LHCN-M2 (cell line): ENCODE measurements at places on chromosomes 2 and 18. TPM values are rescaled to one million over a fixed set of nuclear protein-coding genes. Genes with fewer than 3 reads are reported as not detected.

SKA1 gene
- 44.1 and 47.3 TPM in 2 replicates for total RNA-seq

HOXD12 gene
- total RNA-seq, result not detected in 2 replicates

ABCG8 gene
- not detected in 2 replicates for total RNA-seq

GRCh38 chr2:66442516-66443185, 7.7 kb downstream of the MEIS1 start:
- no peak for DNase-seq

DNA sequence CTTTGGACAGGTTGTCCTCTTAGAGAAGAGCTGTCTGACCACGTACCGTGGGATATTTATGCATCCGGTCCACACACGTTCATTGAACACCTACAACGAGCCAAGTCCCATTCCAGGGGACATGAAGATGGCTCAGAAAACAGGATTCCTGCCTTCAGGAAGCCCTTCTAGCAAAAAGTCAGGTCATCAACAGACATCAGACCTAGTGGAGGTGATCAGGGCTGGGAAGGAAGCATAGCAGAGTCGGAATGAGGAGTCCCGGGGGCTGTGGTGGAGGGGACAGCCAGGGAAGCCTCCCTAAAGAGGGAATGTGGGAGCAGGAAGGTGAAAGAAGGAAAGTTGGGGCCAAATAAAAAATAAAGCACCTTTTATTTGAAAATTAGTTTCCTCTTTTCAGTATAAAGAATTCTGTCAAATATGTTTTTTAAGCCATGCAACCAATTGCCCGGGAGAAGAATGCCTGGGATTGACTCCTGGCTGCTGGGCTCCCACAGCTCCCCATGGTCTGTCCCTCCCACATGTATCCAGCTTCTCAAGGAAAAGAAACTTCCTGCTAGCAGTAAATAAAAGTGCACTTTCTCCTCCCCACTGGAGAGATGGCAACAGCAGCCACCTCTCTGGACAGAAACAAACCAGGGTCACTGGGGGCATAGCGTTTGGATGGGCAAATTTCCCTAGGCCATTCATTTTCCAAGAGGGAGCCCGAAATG, 144.8 kb downstream of the SMAD7 start:
- no peak for DNase-seq
